ENCODE measurements at places on chromosomes 4 and X. TPM values are rescaled to one million over a fixed set of nuclear protein-coding genes. Genes with fewer than 3 reads are reported as not detected.
A peak's percentile ranks its signal among the peaks of the same experiment; 100 is the strongest.

DNA sequence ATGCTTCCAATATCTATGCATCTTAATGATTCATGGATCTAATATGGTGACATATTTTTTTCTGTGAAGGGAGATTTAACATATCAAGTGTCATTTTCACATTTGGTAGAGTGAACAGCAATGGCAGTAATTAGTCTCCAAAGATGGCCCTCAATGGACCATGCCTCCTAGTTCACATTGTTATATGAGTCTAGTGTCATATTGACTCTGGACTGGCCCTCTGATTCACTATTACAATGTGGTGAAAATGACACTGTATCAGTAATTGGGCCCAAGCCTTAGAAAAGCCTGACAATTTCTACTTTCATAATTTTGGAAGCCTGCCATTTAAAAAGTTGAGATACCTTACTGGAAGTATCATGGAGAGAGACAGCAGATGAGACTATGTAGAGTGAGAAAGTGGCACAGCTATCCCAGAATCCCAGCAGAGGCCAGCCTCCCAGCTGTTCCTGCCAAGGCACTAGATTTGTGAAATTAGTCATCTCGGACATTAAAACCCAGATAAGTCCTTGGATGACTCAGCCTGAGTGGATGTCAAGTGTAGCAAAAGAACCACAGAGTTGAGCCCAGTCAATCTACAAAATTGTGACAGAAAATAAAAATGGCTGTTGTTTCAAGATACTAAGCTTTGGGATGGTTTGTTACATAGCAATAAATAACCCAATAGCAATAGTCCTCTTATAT, 68.4 kb downstream of the ARHGEF38 start:
- DNase-seq = no peak

GRCh38 chr4:87012265-87012953, 77.6 kb downstream of the AFF1 start:
- DNase-seq = no peak

DNA sequence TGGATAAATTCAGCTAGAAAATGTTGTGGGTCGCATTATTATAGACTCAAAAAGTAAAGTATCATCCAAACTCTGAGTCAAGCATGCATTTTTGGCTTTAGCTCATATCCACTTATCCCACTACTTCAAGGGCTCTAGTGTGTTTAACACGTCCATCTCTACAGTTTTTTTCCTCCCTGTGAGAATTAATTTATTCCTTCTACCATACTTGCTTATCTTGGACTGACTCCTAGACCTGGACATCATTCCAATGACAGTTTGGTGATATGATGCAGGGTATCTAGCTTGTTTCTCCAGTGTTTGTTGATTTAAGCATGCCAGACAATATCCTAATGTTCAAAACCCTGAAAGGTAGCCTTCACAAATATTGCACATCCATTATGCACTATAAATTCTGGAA, 1037.1 kb upstream of the INTU start:
- DNase-seq = no peak

DNA sequence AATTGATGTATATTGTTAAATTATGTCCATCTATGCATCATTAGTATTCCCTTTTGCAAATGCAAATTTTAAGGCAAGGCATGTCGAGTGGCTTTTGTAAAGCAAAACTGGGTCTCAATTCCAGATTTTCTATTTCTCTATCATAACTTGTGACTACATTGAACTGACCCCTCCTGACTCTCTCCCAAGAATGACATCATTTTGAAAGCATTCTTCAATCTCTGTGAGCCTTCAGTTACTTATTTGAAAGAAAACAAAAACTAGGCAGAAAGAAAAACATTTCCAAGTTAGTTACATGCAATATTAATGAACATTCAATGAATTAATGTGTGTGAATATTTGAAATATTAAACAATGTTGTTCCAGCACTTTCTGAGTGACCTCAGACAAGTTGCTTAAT, 314.3 kb upstream of the CLNK start:
- peak; percentile 41 for DNase-seq

- DNase-seq = no peak
These were observed 2441.0 kb downstream of the PCDH7 start for GRCh38 chr4:33161202-33161601.

- DNase-seq = peak; percentile 33
These were observed 50.7 kb downstream of the MAP7D3 start for GRCh38 chrX:136200466-136200865.

DNA sequence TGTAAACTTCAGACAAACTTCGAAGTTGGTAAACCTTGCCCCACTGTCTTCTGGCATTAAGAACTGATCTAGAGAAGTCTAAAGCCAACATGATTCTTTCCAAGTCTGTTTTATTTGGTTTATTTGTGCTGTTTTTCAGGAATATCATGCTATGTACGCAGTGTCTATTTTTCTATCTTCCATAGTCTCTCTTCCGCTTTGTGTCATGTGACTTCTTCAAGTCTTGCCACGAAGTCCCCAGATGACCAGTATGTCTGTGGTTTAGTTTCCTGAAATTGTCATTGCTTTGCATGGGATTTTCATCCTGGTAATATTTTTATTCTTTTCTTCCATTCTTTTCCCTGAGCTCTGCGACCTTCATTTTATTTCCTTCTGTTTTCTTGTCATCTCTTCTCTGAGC, 15.1 kb downstream of the PNMA6E start:
- no peak for DNase-seq

- no peak for DNase-seq
These were observed 60.9 kb downstream of the CAMK2D start for GRCh38 chr4:113700602-113701150.

- DNase-seq = no peak
These were observed 52.1 kb downstream of the LEF1 start for GRCh38 chr4:108116423-108117168.

DNA sequence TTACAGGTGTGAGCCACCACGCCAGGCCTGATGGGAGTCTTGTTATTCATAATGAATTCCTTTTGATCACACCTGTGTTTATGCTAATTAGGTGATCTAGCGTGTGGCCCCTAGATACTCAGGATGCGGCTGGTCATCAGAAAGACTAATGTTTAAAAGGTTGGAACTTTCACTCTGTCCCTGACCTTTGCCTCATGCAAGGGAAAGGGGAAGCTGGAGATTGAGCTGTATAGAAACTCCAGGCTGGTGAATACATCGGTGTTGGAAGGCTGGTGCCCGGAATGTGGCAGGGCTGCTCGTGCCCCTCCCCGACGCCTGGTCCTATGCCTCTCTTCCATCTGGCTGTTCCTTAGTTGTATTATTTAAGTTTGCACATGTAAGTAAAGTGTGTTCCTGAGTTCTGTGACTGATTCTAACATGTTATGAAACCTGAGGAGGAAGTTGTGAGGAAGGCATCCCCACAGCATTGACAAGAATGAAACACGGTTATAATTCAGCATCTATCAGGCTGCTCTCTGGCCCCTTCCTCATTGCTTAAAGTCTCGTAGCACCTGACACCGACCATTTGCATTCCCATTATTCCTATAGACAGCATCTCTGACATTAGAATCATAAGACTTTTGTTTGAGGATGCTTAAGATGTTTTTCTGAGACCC, 28.9 kb downstream of the CASP3 start:
- no peak for DNase-seq

DNA sequence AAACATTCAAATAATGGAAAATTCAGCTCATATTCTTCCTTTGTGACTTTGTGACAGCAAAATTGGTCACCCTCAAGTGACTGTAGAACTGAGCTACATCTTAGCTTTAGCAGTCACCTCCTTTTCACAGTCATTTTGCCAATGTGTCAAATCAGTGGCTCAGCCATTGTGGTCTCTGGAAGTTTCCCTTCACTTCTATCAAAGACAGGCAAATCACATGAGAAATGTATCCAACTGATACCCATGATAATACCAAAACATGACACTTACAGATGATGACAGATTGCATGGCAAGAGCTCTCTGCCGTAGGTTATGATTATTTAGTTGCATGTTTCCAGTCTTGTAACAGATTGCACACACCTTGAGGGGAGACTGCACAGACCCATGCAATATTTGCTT, 549.8 kb upstream of the MAGEB2 start:
- no peak for DNase-seq

DNA sequence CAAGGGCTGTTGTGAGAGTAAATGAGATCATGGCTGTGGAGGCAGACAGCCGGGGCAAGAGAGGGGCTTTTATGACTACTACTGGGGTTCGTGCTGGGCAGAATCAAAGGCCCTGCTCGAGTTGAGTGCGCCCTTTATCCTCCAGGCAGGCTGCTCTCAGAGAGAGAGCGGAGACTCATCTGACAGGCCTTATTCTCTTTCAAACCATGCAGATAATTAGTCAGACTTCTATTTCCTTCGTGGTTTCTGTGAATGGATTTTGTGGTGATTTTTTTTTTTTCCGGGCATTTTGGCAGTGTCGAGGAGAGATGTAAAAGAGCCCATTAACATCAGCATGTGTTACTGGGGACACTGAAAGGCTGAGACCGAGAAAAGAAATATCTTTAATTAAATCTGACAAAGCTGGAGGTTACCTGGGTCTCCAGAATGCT, 73.6 kb downstream of the MED28 start:
- no peak for DNase-seq

DNA sequence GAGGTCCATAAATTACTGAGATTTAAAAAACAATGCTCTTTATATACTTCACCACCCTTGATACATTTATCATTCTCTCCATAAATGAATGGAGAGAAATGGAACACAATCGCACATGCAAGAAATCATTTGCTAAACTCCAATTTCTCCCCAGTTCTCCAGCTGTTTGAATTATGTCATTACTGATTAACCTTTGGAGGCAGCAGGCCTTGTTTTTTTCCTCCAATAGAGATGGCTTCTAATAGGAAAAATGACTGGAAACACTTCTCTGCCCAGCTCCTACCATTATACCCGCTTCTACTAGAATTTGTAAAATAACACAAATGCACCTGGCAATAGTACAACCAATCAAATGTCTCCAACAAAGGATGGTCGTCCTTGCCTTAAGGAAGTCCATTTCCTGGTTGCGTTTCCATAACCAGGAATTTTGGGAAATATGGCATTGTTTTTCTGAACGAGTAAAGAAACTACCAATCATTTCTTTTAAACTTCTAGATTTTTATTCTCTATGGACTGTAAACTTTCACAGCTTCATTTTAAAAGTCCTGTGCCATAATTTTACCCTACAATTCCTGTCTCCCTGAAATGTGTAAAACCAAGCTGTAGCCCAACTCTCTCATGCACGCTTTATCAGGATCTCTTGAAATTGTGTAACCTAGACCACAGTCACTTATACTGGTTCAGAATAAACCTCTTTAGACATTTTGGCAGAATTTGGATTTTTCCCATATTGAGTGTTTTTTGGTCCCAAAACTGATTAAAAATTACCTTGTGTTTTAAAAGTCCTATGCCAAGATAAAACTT, 60.1 kb downstream of the APBB2 start:
- DNase-seq = no peak

GRCh38 chrX:41014776-41015360, 70.4 kb upstream of the USP9X start:
- DNase-seq = no peak

- DNase-seq = no peak
These were observed 130.3 kb upstream of the GALNT7 start for GRCh38 chr4:173038192-173038896.

DNA sequence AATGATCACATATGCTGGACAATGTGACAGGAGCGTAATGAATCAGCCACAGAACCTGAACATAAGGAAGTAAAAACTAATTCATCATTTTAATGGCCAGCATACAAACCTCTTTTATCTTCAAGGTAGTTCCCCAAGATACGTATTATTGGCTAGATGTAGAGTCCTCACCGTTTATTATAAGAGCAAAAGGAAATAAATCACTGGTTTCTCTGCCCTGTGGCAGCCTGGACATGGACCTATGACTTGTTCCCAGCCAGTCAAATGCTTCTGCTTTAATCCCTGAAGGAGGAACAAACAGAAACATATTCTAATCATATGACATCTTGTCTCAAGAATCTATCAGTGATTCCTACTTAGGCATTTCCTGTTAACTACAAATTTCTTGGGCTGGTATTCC, 86.8 kb upstream of the FAM241A start:
- no peak for DNase-seq

DNA sequence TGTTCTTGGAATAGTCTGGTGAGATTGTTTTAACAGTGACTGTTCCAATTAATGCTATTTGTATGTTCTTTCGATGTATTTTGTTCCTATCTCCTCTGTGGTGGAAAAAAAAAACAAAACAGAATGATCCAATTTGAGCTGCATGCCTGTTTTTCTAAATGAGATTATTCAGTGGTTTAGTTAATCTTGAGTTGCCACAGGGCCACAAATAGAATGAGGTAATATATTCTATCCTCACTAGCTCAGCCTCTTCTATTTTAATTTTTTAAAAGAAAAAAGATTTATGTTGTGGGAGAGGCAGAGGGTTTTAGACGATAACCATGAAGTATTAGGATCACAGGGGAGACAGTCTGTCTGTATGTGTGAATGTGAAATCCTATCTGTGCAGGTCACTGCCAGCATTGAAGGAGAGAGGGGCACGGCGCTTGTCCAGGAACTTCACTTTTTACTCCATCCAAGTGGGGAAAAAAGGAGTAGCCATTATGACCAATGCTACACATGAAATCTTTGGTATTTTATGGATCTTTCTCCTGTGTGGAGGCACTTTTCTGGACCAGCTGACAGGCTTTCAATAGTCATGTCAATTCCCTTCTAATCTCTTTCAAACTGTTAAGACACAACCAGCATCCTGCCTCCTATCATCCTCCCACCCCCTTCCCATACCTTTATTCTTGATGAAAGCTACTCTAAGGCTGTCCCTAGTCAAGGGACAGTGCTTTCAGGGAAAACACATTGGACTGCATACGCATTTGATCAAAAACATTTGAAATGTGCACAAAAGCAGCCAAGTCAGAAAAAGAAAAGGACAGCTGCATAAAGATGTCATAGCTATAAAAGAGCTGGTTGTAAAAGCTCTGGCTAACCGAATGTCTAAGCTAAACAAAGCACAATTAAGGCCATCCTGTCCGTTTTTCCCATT, 1063.8 kb upstream of the INTU start:
- peak; percentile 59 for DNase-seq

The TMSB15A gene
- total RNA-seq = 6.4 TPM

The RAB33A gene
- 2.0 TPM for total RNA-seq

The POU3F4 gene
- not detected for total RNA-seq

The CETN2 gene
- total RNA-seq = 67.9 TPM

The REELD1 gene
- 0.60 TPM for total RNA-seq

The EXOSC9 gene
- 15.9 TPM for total RNA-seq

The TEX13C gene
- not detected for total RNA-seq

The KLHL13 gene
- 7.9 TPM for total RNA-seq

The CLDN34 gene
- 0.34 TPM for total RNA-seq
